ENCODE measurements at places on chromosomes 6 and 20.

DNA sequence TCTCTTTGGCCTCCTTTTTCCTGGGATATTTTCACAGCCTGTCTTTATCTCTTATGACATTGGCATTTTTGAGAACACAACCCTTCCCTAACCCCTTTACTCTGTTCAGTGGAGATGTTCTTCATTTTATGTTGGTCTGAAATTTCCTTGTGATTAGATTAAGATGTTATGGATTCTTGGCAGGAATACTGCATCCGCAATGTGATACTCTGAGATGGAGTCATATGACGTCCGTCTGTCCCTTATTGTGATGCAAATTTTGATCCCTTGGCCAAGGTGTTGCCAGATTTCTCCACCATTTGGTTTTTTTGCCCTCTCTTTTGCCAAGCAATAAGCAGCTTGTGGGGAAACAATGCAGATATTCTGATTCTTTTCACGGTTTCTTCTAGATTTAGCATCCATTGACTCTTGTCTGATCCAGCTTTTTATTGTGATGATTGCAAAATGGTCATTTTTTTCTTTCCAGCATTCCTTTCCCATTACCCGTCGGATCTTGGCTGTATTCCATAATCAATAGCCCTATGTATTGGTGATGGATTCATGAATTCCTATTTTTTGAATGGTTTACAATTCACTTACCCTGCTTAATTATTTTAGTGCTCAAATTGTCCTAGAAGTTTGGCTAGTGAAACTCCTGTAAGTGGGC is 85.1 kb downstream of the NCOA3 start:
- DNase-seq = no peak

GRCh38 chr6:85348643-85349042 is 101.2 kb upstream of the NT5E start:
- DNase-seq = no peak

- DNase-seq = no peak
Measured at GRCh38 chr20:49344975-49345374, 67.1 kb upstream of the ZNFX1 start.

DNA sequence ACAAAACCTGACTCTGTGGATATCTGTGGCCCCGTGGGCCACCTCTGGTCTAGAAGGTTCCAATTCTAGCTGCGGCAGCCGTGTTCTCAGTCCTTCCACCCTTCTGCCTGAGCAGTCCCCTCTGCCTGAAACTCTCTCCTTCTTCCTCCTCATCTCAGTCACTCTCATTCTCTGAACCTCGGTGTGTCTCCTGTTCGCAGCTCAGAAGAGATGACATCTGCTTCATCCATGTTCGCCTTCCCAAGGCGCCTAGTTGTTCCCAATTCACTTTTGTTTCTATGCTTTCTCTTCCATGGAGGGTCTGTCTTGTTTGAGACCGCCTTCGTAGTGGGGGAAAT is 95.5 kb downstream of the CEBPB start:
- no peak for DNase-seq

- DNase-seq = no peak
Measured at GRCh38 chr20:836190-836589, 2.7 kb downstream of the FAM110A start.

DNA sequence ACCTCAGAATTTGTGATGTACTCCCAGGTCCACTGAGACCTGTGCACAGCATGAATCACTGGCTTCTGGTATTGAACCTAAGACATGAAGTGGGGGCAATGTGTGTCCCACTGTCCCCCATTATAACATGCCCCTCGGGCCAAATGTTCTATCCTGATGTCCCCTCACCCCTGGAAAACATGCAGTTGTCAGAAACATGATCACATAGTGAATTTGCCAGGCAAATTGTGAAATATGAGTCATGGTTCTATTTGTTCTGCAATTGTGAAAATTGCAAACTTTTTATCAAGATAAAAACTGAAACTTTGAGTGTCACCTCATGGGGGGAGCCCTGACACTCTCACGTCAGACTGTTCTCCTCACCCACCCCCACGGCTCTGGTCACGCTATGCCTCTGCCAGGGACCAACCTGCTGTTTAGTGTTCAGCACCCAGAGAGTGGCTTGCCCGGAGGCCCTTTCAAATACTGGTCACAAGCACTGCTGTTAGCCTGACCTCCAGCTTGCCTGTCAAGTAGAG is 305.3 kb downstream of the CLIC5 start:
- DNase-seq = peak; percentile 88

- no peak for DNase-seq
Measured at GRCh38 chr6:37830225-37830624, 10.7 kb downstream of the ZFAND3 start.

- no peak for DNase-seq
Measured at GRCh38 chr6:100447081-100447899, 17.4 kb downstream of the SIM1 start.

DNA sequence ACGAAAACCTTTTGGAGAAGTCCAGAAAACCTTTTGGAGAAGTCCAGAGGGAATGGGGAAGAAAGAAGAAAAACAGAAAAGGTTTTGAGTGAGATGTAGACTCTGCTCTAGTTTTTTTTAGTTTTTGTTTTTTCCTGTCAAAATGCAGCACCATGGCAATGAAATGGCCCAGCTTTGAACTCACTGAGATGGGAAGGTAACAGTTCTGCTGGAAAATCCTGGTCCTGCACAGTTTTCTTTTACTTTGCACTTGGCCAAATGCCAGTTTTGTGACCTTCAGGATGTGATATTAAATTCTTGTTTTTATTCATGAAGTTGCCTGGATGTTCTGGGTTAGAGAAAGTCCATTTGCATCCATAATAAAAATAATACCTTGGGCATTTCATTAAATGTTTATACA is 145.7 kb downstream of the CFAP61 start:
- no peak for DNase-seq

DNA sequence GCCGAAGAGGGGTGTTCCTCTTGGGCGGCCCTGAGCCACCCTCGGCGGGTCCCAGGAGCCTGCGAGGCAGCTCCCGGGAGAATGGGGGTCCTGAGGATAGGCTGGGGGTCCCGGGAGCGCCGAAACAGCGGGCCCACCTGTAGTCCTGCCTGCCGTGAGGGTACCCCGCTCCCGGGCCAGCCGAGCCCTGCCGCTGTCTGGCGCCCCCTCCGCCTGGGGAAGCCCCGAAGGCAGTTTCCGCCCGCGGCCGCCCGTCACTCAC is 280 bp downstream of the SPATA2 start:
- DNase-seq = peak; percentile 14

DNA sequence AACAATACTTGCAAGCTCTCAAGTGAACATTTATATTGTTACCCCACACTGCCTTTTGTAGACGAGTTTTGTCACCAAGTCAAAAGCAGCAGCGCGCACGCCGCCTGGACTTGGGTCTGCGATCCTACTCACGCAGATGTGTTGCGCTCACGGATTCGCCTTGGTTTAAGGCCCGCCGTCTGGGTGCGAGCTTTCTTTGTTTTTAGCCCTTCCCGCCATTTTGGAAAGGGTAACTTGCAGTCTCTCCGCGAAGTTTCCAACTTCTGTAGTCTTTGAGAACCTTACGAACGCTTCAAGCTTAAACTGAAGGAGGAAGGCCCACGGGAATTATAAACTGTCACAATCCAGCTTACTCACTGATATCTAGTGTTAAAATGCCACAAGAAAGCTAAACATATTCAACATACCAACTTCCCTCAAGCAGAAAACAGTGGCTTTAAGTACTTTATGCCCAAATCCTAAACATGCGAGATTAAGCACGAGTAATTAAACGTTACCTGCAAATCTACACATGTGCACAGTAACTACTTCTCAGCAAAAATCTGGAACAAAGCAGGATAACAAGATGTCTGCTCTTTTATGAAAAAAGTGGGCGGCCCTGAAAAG is 80.4 kb upstream of the BTN3A2 start:
- DNase-seq = peak; percentile 47
